ENCODE measurements at places on chromosomes 7 and 10.
A peak's percentile ranks its signal among the peaks of the same experiment; 100 is the strongest.

GRCh38 chr7:25493805-25494366 lies 265.6 kb upstream of the NPVF start:
- peak; percentile 7 for DNase-seq

DNA sequence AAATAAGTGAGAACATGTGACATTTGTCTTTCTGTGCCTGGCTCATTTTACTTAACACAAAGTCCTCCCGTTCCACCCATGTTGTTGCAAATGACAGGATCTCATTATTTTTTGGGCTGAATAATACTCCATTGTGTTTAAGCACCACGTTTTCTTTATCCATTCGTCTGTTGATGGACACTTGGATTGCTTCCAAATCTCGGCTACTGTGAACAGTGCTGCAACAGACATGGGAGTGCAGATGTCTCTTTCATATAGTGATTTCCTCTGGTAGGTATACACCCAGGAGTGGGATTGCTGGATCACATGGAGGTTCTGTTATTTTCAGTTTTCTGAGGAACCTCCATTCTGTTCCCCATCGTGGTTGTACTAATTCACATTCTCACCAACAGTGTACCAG lies 264.4 kb upstream of the GALNT17 start:
- peak; percentile 5 for DNase-seq

GRCh38 chr7:136942994-136943393 lies 74.5 kb downstream of the CHRM2 start:
- DNase-seq: no peak

- DNase-seq: no peak
These were observed 94.3 kb downstream of the CCDC71L start for GRCh38 chr7:106566672-106567071.

- DNase-seq: no peak
These were observed 654.9 kb upstream of the CELF2 start for GRCh38 chr10:10362800-10363199.

- no peak for DNase-seq
These were observed 880 bp downstream of the RAMP3 start for GRCh38 chr7:45158471-45158870.

- no peak for DNase-seq
These were observed 75.1 kb downstream of the EMX2 start for GRCh38 chr10:117617659-117618058.

DNA sequence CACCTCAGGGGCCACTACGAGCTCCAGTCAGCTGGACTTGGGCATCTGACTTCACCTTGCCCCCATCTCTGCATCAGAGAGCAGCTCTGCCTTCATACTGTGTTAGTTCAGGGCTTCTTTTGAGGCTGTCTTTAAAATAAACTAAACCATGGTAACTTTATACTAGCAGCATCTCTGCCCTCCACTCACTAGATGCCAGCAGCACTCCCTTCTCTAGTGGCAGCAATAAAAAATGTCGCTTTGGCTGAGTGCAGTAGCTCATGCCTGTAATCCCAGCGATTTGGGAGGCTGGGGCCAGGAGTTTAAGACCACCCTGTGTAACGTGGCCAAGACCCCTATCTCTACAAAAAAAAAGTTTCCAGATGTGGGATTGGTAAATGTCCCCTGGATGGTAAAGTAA lies 584.4 kb downstream of the INHBA start:
- DNase-seq: peak; percentile 17

GRCh38 chr7:107469929-107470328 lies at the start of gene GPR22:
GPR22 (plus strand) TSS chr7:107470057; CDS start chr7:107474061, 4,004 bp downstream.
- peak; percentile 35 for DNase-seq

- DNase-seq: no peak
These were observed 396.7 kb downstream of the PHTF2 start for GRCh38 chr7:78195281-78195680.

GRCh38 chr7:91165846-91166230 lies 98.4 kb upstream of the FZD1 start:
- no peak for DNase-seq

DNA sequence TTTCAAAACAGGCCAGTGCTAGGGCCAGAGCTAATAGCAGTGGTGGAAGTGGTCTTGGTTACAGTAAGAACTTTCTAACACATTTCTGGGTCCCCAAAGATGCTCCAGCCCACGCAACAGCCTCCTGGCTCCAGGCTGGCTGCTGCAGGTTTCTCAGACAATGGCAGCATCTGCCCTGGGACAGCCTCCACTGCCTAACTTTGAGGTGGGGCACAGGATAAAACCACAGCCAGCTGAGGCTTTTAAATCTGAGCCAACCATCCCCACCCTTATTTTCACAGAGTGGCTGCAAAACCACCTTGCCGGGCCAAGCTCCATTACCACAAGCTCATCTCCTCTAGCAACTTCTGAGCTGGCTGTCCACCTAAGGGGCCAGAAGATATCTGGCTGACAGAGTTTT lies 84.8 kb downstream of the FAM53B start:
- DNase-seq: no peak

DNA sequence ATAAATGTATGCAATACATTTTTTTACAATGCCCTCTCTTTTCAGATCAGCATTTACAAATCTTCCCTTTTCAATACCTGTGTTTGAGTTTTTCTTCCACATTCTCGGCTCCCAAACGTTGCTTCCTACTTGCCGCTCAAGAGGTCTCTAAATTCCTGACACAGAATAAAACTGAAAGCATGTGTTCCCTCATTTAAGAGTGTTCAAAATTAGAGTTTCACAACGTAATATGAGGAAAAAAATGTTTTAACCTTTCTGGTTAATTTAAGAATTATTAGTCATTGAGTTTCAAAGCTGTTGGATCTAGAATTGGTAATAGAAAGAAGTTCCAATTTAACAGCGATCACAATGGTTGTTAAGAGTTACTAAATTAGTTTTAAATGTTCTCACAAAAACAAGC lies 100.4 kb downstream of the ARID5B start:
- DNase-seq: no peak

DNA sequence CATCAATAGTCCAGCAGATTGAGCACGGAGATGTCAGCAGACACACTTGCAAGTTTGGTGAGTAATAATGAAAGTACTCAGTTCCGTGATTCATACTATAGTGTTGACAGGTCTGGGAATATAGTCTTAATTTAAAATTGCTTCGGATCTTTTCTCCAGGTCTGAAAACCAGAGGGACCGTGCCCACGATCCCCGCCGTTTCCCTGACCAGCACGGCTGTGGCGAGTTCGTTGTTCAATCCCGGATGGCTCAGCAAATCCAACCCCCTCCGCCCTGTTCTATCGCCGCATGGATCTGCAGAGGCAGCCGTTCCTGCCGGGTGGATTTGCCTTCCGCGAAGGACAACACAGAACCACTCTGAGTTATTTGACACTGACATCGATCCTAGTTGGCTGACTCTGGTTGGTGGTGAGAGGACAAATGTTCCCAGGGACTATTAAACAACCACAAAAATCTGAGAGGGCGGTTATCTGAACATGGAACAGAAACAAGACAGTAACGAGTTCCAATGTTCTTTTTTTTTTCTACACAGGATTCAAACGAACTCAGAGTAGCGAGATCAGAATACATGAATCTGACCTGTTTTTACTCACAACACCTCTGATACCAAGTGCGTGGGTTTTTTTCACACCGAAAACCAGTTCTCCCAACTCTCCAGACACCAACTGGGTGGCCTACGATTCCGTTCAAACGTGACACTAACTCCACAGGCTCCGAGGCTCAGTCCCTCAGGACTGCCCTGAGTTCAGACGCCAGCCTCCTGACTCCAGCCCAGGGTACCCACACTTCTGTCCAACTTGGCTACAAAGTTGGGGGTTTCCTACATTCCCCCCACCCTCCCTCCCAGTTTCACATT lies 52.7 kb downstream of the RBM17 start:
- DNase-seq: peak; percentile 17

GRCh38 chr10:1173091-1173490 lies 116.9 kb downstream of the WDR37 start:
- DNase-seq: no peak

- no peak for DNase-seq
These were observed 96.4 kb downstream of the CARD11 start for GRCh38 chr7:2947058-2947780.

DNA sequence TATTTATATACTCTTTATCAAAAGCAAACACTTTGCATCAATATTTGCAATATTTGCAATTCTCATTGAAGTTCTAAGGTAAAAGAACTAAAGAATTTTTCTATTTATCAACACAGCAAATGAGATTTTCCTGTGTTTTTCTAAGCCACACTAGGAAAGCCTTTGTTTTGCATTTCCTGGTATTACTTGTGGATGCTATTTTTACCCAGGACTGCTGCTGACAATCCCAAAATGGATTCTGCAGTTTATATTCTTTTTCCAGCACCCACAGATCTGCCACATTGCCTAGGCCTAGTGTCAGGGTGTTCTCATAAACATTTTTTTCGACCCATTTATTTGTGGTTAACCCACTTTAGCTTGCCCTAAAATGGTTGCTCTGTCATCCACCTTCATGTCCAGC lies 25.9 kb downstream of the LRRC17 start:
- DNase-seq: no peak

DNA sequence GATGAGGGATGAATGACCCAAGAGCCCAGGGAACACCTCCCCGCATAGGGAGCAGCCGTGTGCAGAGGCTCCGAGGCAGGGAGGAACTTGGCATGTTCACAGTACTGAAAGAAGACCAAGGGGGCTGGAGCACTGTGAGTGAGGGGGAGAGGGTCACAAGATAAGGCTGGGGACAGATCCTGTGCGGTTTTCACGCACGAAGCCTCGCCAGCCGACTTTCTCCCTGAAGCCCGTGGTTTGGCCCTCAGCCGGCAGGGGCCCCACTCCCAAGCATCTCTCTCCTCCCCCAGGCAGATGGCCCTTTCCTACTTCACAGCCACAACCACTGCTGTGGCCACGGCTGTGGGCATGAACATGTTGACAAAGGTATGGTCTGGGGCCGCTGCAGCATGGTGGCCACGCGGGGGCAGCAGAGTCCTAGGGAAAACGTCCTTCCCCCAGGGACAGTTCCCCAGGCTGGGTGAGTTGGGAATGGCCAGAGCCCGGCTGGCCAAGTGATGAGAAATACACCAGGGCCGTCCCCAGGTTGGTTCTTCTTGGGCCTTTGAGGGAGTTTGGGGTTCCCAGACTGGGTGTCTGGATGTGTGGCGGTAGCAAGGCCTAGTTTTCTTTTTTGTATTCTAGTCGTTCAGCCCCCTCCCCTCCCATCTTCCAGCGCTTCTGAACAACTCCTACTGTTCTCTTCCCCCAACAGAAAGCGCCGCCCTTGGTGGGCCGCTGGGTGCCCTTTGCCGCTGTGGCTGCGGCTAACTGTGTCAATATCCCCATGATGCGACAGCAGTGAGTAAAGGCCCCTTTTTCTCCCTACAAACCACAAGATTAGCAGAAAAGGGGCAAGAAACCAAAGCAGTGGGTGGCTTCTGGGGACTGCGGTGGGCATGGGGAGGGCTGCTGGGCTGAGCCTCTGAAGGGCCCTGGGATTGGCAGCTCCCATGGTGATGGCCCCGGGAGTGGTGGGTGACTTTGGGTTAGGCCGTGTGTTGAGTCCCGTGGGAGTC lies 14.4 kb upstream of the WBP1L start:
- peak; percentile 52 for DNase-seq

- DNase-seq: no peak
These were observed 2.0 kb upstream of the ZNF398 start for GRCh38 chr7:149145031-149145845.

- DNase-seq: no peak
These were observed 34.0 kb downstream of the CCDC186 start for GRCh38 chr10:114140036-114140435.

DNA sequence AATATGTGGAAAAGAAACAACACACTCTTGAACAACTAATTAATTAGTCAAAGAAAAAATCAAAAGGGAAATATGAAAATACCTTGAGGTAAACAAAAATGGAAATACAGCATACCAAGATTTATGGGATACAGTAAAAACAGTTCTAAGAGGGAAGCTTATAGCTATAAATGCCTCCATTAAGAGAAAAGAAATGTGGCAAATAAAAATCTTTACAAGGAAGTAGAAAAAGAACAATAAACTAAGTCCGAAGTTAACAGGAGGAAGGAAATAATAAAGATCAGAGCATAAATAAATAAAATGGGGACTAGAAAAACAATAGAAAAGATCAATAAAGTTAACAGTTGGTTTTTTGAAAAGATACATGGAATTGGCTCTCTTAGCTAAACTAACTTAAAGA lies 267.8 kb upstream of the NRP1 start:
- no peak for DNase-seq

DNA sequence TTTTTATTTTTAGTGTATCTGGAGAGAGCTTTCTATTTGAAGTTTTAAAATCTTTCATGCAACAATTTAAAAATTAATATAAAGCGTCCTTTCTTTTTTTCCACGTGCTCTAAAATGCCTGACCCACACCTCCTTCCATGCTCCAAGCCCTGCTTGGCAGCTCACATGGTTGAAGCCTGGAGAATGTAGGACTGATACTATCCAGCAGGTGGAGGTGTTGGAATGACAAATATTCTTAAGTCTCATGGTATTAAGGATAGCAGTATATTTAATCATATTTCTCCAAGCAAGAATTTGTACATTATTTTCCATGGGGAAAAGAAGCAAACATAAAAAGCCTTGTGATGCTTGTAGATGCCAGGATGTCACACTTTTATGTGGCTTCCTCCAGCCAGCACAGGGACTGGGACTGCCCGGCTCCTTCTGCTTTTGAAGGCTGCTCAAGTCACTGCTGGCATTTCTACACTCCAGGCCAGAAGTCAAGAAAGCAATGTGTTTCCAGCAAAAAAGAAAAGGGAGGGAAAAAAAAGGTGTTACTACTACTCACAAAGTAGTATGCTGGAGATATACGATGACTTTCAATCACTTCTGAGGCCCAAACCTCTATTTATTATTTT lies 49.7 kb downstream of the BZW2 start:
- DNase-seq: peak; percentile 78

DNA sequence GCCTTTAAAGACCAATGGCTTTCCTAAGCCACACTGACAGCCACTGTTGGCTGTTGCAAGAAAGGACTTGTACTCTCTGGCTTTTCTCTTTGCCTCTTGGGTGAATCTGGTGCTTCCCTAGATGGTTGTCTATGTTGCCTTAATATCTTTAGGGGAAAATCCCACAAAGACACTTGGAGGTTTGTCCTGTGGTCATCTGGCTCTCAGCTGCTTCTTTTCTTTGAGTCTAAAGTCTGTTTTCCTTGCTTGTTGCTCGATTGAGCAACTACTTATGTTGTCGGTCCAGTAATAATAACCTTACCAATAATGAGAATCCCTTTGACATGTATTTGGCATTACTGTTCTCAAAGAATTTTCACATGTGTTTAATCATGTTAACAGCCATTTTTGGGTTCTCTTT lies 537.6 kb downstream of the LRMDA start:
- no peak for DNase-seq

GRCh38 chr7:43769281-43769680 lies 10.8 kb downstream of the BLVRA start:
- no peak for DNase-seq

- DNase-seq: peak; percentile 3
These were observed 54.4 kb upstream of the CCDC6 start for GRCh38 chr10:59960751-59961150.

Measured in NCI-H69 (cell line).